ENCODE measurements at places on chromosomes 4 and X.

GRCh38 chr4:127138586-127138985, 494.2 kb upstream of the INTU start:
- DNase-seq: no peak

DNA sequence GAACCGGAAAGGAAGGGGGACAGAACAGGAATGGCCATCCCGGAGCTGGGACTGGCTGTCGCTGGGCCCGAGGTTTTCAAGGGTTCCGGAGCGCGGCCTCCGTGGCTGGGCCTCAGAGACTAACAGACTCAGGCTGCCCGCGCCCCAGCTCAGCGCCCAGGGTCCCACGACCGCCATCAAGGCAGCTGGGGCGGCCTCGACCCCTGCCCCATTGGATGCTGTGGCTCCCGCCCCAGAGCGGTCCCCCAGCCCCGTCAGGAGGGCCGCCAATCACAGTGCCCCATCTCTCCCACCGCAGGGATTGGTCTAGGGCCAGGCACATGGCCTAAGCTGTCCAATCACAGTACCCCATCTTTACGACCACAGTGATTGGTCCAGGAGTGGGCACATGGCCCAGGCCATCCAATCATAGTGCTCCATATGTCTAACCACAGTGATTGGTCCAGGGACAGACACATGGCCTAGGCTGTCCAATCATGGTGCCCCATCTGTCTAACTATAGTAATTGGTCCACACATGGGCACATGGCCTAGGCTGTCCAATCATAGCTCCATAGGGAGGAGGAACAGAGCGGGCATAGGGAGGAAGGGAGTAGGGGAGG, 105.3 kb upstream of the NKX1-1 start:
- DNase-seq: no peak

DNA sequence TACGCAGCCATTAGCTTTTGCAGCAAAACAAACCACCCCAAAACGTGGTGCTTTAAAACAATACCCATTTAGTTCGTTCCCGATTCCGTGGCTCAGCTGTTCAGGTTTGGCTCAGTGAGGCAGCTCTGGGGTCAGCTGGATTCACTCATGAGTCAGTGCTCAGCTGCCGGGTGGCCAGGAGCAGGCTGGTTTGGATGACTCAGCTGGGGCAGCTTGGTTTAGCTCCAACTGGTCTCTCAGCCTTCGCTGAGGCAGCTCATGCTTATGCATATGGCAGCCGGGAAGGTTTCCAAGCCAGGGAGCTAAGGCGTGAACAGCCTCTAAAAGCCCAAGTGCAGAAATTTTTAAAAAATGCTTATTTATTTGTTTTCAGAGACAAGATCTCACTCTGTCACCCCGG, 13.3 kb upstream of the CD99 start:
- no peak for DNase-seq

DNA sequence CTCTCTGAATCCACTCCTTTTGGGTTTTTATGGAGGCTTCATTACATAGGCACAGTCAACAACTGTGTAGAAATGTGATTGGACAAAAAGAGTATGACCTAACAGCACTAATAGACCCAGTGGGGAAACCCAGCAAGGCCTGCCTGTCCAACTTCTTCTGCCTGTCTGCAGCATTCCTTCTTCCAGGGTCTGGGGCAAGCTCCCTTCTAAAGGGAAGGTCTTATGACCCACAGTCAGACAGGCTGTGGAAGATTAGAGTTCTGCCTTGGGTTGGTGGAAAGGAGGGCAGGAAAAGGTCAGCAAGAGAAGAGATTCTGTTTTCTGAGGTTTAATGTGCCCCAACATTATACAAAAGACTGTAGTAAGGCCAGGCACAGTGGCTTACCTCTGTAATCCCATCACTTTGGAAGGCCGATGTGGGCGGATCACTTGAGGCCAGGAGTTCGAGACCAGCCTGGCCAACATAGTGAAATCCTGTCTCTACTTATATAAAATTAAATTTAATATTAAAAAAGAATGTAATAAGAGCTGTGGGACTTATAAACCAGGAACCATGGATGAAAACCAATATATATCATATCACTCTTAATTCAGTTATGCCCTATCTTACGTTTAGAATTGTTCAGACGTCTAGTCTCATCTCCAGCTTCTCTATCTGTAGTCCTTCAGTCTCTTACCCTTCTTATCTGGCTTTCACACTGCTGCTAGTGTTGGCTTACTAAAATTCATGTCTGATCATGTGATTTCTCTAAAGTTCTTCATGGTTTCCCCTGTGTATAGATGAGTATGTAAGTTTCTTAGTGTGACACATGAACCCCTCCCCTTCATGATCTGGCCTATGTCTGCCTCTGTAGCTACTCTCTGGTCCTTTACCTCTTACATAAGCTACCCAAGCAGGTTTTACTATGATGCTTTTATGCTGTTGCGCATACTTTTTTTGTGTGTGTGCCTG, 6.2 kb downstream of the CLCN3 start:
- DNase-seq: no peak

- DNase-seq: no peak
Measured at GRCh38 chr4:53066155-53066554, 204.0 kb downstream of the RASL11B start.

- DNase-seq: no peak
Measured at GRCh38 chr4:116913451-116913850, 171.9 kb downstream of the TRAM1L1 start.

DNA sequence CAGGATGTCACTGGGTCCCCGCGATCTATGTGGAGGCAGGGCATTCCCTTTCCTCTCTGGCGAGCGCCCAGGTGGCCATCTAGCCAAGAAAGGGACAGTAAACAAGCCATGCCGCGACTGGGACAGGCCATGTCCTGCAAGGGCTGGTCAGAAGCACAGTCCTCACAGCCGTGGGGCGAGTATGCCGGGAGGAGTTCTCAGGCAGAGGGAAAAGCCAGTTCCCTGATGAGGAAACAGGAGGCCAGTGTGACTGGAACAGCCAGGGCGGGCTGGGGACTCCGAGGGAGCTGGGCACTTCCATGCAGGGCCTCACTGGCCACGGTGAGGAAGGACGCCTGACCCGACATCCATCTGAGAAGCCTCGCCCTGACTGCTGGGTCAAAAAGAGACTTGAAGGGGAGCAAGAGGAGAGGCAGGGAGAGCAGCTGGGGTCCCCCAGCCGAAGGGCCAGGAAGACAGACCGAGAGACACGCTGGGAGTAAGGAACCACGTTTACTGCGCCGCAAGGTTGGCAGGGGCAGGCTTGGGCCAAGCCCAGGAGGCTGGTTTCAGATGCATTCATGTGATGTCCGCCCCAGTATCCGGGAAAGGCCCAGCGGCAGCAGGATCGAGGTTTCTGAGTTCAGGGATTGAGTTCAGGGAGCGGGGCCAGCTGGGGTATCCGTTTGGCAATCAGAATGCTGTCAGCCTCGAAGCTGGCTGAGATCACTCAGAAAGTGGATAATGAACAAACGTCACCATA, 15.0 kb downstream of the CFAP99 start:
- DNase-seq: no peak

Measured in cerebellar nuclear complex (tissue), 1 donor.